Neural crest cell (in vitro differentiated cells): ENCODE measurements at places on chromosomes 3 and 15.

DNA sequence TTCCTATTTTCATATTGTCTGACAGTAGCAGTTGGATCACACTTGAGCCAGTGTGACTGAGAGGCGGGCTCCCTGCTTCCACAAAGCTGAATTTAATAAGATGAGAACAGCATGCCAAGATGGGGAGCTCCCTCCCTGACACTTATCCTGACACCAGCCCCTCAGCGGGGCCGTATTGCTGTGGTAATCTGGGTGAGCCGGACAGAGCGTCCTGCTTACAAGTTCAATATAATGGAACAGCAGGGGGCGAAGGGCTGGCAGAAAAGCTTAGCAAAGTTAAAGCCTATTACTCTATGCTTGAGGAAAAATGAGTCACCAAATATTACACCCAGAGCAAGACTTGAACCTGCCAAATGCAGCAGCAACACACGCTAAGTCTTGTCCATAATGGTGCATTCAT, 163.8 kb upstream of the CMC1 start:
- DNase-seq: no peak

DNA sequence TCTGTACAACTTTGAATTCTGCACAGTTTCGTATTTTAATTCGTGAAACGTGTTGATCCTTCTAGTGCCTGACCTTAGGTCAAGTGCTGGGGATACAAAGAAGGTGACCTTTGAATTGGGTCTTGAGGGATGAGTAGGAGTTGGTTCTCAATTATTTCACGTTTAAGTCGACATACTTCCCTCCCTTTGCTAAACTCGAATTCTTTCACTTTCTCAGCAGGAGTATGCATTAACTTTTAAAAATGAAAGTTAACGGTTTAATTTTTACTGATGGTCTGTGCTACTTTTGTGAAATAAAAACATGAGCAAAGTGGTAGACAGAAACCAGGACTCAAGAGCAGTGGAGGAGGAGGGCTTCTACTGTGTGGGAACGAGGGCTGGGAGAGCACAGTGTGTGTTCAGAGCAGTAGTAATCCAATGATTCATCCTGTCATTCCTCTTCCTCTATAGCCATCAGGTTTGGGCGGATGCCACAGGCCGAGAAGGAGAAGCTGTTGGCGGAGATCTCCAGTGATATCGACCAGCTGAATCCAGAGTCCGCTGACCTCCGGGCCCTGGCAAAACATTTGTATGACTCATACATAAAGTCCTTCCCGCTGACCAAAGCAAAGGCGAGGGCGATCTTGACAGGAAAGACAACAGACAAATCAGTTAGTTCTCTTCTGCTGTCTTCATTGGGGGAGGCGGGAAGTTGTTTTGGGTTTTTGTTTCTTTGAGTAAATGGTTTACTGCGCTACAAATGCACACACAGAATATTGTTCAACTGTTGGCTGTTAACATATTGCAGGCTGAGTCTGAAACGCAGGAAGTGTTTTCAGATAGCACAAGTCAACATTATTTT, 78.6 kb upstream of the TSEN2 start:
- DNase-seq: no peak

- peak; percentile 14 for DNase-seq
These were observed 138.7 kb downstream of the PEX5L start for GRCh38 chr3:179898024-179898423.

- no peak for DNase-seq
These were observed 963.8 kb upstream of the ALCAM start for GRCh38 chr3:104402902-104403301.

GRCh38 chr3:61796088-61796680, 234.8 kb downstream of the PTPRG start:
- no peak for DNase-seq

- no peak for DNase-seq
These were observed 1042.9 kb downstream of the ROBO1 start for GRCh38 chr3:78724859-78725258.

GRCh38 chr15:68334661-68335124, 57.1 kb downstream of the FEM1B start:
- DNase-seq: no peak

- no peak for DNase-seq
These were observed 530.8 kb downstream of the NSUN3 start for GRCh38 chr3:94593526-94594150.

DNA sequence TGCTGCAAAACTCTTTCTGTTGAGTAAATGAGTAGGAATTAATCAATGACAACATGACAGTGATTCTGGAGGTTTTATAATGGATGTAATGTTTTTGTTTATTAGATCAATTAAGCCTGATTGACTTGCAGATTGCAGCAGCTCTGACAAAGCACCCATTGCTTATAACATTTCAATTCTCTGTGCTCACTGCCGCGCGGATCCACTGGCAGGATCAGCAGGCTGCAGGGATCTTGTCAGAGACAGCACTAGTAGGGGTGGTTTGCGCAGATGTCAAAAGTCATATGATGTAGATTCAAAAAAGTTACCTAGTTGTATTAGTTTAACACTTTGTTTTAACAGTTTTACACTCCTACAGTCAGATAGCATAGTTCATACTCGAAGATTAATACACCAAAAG, 93.4 kb downstream of the MBNL1 start:
- no peak for DNase-seq

DNA sequence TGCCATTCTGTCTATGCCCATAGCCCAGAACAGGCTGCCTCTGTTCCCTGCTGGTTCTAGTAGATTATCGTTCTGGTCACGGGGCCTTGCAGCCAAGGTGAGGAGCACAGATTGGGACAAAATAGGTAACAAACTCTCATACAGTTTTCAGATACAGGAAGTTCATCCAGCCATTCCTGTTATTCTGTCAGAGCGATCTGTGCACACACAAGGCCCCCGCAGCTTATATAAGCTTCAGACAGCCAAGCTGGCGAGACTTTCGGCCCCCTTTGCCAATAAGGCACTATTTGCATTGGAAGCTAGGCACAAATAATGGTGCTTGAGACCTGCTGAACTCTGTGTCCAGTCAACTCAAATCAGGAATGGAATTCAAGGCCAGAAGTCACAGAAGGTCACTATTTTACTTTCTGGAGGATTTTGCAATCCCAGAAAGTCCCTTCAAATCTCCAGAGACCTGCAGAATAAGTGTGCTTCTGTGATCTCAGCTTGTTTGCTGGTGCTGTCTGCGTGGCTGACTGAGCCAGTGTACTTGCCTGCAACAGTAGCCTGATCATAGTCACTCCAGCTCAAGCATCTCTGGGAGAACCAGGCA, 69.4 kb downstream of the BFSP2 start:
- no peak for DNase-seq

DNA sequence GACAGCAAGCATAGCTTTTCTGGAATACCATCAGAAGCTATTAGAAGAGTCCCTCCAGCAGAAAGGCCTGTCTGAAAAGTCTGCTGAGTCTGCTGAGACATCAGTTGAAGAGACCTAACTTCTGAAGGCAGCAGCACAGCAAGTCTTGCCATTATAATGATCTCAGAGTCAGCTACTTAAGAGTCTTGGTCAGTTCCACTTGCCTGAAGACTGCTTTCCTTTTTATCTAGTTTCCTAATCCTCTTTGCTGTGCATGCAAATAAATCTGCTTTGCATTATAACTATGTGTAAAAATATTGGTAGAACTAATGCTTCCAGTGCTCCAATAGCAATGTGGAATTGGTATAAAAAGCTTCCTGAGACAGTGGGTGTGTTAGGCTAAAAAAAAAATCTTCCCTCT, 34.9 kb upstream of the CPOX start:
- no peak for DNase-seq

DNA sequence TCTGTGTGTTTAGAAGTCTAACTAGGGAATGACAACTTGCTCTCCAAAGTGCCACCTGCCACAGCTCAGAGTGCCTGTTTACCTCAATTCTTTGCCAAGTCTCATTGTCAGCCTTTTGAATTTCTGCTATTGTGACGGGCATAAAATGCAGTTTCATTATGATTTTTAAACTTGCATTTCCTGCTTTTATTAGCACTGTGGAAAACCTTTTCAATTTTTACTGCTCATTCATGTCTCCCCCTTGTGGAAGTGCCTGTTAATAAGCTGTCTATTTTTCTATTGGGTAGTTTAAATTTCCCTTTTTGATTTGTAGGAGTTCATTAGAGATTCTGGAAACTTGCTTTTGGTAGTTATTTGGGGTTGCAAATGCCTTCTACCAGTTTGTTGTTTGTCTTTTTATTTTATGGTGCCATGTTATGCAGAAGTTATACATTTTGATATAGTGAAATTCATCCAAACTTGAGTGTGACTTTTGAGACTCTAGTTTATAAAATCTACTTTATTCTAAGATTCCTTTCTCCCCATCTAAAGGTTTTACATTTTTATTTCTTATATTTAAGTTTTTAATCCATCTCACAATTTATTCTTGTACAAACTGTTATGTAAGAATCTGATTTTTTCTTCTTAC, 53.9 kb upstream of the FRMD4B start:
- no peak for DNase-seq

DNA sequence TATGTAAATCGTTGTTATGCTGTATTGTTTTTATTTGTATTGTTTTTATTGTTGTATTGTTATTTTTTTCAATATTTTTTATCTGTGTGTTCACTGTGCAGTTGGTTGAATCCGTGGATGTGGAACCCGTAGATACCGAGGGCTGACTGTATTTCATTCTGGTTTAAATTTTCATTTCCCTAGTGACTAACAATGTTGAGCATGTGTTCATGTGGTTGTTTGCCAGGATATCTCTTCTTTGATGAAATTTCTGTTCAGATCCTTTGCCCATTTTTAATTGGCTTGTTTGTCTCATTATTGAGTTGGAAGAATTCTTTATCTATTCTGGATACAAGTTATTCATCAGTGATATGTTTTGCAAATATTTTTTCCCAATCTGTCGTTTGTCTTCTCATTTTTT, 29.7 kb downstream of the STOML1 start:
- DNase-seq: no peak

DNA sequence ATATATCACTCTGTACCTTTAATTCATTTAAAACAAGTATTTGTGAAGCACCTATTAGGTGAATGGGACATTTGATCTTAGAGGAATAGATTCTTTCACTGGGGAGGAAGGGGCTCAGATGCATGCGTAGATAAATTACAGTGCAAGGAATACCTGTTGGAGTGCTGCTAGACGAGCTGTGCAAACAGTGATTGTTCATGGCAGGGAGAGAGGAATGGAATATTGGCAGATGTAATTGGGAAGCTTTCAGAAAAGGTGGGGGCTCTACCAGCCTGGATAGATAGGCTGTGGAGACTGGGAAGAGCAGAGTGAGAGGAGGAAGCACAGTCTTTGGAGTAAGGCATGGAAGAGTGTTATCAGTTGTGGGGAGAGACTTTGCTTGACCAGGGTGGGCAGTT, 116.8 kb downstream of the AKAP13 start:
- no peak for DNase-seq

- DNase-seq: no peak
These were observed 363.4 kb upstream of the LRRC3B start for GRCh38 chr3:26259176-26259575.

DNA sequence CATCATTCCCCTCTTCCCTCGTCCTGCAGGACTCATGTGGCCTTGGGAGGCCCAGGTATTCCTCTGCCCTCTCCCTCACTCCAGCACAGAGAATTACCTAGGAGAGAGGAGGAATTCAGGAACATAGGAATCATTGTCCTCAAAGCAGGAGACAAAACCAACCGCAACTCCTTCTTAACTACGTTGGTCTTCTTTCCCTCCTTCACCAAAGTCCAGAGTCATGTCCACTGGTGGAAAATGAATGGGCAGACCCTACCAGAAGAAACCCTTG, 55.0 kb upstream of the SKOR1 start:
- DNase-seq: no peak

- DNase-seq: no peak
These were observed 172.5 kb upstream of the GADL1 start for GRCh38 chr3:31067004-31067403.

GRCh38 chr3:134991003-134991402, 195.9 kb downstream of the EPHB1 start:
- DNase-seq: no peak

DNA sequence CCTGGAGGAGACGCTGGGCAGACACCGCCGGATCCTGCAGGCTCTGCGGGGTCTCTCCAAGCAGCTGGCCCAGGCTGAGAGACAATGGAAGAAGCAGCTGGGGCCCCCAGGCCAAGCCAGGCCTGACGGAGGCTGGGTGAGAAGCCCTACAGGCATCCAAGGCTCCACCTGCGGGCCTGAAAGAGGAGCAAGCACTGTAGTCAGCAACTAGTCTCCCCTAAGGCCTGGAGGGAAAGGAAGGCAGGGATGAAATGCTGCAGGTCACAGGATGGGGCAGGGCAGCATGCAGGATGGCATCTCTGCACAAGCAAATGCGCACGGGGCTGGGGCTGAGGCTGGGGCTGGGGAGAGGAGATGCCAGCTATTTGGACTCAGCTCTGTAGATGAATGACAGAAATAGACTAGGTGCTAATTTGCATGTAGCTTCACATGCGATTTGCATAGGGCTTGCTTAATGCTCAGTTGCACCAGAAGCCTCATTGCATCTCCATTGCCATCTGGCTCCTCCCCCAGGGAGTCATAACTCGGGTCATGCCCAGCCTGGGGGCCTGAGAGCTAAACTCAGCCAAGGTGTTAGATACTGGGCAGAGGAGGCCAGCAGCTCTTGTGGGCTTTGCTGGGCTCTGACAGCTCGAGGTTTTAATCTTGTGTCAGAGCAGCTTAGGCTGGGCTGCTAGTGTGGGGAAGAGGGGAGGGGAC, 5.2 kb upstream of the CPLX3 start:
- DNase-seq: no peak

DNA sequence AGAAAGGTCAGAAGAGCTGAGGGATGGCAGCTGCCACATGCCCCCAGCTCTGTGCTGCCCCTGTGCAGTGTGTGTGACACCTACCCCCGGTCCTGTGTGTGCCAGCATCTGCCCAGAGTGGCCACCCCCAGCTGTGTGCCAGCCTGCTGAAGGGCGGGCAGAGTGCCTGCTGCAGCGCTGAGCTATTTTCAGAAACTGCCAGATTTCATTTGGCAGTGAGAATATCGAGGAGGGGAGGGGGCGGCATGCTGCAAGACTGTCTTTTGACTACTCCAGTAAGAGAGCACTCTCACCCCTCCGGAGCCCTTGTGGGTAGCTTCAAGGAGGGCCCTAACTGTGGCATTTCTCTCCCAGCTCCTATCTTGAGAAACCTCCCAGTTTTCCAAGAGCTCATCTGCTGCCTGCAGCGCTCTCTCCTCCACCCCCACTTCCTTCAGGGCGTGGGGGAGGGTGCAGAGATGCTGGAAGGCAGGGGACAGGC, 25.2 kb upstream of the DOCK3 start:
- no peak for DNase-seq

DNA sequence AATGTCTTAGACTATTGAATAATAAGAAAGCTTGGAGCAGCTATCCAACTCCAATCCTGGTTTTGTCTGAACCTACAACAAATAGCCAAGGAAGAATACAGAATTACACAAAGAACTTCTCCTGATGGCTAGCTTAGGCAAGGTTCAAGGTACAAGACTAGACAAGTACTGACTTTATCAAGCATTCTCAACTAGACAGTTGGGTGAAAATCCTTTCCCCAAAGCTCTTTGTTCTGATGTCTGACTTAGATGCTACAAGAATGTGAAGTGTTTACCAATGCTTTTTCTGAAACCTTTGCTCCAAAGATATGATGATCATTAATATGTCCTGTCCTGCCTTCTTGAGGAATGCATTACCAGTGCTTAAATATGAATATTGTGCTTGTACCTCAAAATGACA, 113.8 kb downstream of the ANXA2 start:
- DNase-seq: no peak
